ENCODE measurements at places on chromosomes 13 and 19.

DNA sequence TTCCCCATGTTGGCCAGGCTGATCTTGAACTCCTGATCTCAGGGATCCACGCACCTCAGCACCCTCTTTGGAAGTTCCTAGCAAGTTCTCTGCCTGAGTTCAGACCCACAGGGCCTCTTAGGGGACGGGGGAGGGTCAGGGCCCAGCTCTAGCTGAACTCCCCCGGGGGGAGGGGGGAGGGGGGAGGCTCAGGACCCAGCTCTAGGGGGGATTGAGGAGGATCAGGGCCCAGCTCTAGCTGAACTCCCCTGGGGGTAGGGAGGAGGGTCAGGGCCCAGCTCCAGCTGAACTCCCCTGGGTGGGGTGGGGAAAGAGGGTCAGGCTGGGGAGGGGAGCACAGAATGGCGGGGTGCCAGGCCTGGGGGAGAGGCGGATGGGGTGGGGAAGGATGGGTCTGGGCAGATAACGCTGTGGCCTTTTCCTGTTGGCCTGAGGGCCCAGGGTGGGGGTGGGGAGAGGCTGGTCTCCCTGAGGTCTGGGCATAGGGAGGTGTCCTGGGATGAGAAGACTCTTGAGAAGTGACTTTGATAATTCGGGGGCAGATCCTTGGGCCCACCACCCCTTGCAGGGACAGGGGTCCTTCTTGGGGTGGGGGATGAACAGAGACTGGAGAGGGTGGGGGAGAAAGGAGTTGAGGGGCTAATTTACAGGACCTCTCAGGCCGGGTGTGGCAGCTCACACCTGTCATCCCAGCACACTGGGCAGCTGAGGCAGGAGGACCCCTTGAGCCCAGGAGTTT lies 5.5 kb upstream of the PTBP1 start:
- no peak for DNase-seq

DNA sequence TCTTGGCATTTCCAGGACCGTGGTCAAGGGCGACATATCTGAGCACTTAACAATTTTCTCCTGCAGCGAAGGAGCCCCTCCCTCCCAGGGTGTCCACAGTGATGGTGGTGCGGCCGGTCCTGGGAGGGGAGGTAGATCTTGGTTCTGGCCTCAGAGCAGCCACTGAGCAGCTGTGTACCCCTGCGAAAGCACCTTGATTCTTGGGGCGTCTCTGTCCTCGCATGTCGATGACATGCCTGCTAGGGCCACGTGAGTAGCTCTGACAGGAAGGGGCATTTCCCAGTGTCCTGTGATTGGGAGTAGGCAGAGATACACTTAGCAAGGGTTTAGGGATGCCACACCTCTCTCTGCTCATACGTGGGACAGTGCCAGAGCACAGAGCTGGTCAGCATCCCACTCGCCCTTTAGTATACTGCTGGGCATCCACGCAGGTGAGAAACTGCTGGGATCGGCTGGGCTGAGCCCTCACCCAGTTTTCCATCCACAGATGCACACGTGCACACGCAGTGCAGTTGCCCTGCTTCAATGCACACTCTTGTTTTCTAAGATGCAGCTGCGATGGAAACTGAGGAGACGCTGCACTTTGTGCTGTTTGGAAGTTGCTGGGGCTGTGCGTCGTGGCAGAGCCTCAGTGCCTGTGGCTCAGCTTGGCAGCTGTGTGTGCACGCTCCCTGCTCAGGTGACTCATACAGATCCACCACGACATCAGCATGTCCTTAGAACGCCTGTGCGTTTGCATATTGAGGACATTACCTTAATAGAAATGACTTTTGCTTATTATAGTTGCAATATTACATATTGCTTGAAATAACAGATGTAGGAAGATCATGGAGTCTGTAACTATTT lies 66.8 kb downstream of the TEX29 start:
- DNase-seq, result no peak

DNA sequence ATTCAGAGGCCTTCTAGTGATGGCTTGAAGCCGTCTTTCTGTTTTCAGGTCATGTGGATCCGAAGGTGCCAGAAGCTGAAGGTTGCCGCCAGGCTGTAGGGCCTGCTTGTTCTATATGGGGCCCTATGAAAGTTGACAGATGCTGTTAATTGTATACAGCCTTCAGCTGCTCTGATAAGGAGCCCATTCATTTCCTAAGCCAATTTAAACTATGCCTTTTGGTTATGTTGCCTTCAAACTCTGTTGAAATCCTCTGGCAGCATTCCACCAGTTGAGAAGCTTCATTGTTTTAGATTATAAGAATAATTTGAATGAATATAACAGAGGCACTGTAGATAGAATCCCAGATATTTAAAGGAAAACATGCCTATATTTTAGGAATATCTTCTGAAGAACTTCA lies 34.4 kb downstream of the RAP2A start:
- DNase-seq, result peak; percentile 72

DNA sequence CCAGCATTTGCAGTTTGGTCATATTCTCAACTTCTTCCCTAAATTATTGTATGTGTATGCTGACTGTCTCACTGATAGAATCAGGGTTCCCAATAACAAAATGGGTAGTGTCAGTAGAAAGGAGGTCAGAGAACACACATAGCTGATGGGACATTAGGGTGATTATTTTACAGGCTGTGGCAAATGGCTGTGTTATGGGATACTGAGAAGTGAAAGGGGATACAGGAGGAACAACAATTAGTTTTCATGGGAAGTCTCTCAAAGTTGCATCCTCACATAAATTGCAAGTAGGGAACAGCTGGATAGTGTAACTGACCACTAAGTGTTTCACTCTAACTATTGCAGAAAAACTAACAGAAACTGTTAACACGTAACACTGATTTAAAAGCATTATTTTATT lies 1199.3 kb downstream of the PCDH17 start:
- no peak for DNase-seq

DNA sequence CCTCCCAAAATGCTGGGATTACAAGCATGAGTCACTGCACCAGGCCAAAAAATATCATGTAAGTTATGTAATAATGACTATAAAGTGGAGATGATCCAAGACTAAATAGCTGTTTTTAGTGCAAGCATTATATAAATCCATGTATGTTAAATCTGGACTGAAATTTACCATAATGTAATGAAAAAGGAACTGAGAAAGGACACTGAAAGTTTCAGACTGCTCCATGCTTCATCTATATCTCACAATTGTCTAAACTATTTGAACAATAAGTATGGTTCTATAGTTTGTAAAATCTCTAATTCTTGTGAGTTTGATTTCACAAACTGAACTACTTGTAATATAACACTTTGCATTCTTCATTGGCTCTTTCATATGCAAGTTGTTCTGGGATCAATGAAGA lies 2299.5 kb downstream of the PCDH9 start:
- no peak for DNase-seq

GRCh38 chr19:22945560-22945959 lies 57.4 kb downstream of the ZNF728 start:
- DNase-seq, result no peak
